ENCODE measurements at places on chromosomes 5 and 9.

DNA sequence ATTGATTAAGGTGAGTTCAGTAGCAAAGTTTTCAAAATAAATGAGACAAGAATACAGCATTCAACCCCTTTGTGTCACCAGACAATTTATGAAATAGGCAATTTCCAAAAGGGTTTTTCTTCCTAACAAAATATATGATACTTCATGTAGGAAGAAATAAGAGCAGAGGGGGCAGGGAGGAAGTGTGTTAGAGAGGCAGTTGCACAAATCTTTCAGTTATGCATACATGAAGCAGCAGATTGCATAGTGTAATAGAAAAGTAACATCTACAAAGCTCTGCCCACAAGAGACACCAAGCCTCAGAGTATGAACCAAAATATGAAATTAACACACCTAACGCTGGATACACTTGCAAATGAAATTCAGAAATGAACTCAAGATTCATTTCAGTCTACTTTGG, 157.0 kb downstream of the DENND1A start:
- DNase-seq, result no peak

GRCh38 chr9:16074963-16075362, 522.1 kb downstream of the CCDC171 start:
- no peak for DNase-seq

GRCh38 chr5:56631719-56632118, 183.6 kb upstream of the MAP3K1 start:
- no peak for DNase-seq

- DNase-seq, result no peak
Observed at GRCh38 chr5:19546521-19546920, 441.5 kb downstream of the CDH18 start.

DNA sequence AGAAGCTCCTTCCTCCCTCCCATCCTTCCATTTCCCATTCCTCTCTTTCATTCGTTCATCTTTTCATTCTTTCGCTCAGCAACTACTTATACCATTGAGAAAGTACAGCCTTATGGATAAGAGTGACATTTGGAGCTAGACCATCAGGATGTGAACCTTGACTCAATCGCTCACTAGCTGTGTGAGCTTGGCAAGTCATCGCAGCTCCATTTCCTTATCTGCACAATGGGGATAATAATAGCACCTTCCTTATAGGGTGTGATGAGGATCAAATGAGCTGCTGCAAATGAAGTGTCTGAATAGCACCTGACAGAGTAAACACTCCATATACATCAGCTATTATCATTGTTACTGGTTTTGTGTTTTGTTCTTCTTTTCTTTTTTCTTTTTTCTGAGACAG, 28.1 kb upstream of the SYNPO start:
- DNase-seq, result no peak

GRCh38 chr5:123800640-123801039, 288.7 kb downstream of the CSNK1G3 start:
- DNase-seq, result no peak

GRCh38 chr9:131539223-131539923, 6.0 kb upstream of the PRRT1B start:
- DNase-seq, result no peak

GRCh38 chr5:146632620-146633322, 116.8 kb upstream of the GPR151 start:
- DNase-seq, result no peak

- no peak for DNase-seq
Observed at GRCh38 chr9:126806336-126806735, 1.5 kb downstream of the ZBTB43 start.

DNA sequence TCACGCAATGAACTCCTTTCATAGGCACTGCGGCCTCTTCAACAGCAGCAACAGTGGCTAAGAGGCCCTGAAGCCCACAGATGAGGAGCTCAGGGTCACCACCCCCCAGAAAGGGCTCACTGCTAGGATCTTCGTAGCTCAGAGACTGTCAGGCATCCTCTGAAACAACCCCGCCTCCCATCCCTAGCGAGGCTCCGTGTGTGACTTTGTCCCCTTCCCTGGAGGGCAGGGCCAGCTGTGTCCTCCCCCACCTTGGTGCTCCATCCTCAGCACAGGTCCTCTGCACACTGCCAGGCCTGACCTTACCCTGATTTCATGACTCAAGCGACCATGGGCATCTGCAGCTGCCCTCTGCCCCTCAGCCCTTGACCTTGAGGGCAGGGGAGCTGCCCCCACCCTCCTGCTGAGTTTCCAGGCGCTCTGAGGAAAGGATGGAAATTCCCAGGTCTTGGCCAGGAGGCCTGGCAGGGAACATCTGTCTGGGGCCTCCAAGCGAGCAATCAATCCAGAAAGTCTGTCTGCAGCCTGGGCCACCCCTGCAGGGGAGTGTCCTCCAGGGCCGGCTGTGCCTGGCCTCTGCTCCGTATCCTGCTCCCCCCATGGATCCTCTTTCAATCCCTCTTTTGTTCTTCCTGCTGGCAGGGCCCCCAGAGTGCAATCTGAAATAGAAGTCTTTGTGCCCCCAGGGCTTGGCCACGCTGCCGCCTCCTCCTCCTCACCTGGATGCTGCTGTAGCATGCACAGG, 6.8 kb upstream of the IRX4 start:
- no peak for DNase-seq

GRCh38 chr5:176888865-176889165, 10.3 kb downstream of the HK3 start:
- no peak for DNase-seq

GRCh38 chr5:156883316-156883875, 33.3 kb downstream of the PPP1R2B start:
- DNase-seq, result no peak

All from activated CD8-positive, alpha-beta memory T cell treated with anti-CD3 and anti-CD28 coated beads for 1 hour (primary cell).